ENCODE measurements at places on chromosomes 1 and 21. TPM values are rescaled to one million over a fixed set of nuclear protein-coding genes. Genes with fewer than 3 reads are reported as not detected.

EFNA3 gene
- not detected for total RNA-seq

FNDC10 gene
- total RNA-seq: not detected

HSD3B1 gene
- not detected for total RNA-seq

MAP3K21 gene
- 17.1 TPM for total RNA-seq

CLCA4 gene
- total RNA-seq: not detected

FAM20B gene
- 43.3 TPM for total RNA-seq

DAB1 gene
- 0.89 TPM for total RNA-seq

RCSD1 gene
- 8.2 TPM for total RNA-seq

SMPDL3B gene
- total RNA-seq: 19.8 TPM

DNA sequence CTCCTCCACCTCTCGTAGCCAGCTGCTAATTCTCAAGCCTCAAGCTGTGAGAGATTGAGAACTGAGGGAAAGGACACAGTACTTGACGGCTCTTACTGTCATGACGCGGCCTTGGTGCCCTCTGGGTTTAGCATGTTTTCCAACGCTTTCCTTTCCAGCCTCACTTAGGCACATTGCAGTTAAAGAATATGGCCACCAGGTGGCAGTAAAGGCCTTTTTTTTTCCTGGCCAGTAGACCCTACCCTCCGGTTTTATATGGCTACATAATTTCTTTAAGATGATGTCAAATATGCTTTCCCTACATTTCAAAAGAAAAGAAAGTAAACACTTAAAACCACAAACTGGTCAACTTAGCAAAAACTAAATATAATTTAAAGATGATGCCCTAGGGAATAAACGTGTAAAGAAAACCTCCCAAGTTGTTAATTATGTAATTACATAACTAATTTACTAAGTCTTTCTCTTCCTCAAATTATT lies 56.8 kb upstream of the PRDX6 start:
- peak; percentile 46 for DNase-seq
- peaks cover 12% of the 10 kb centered on the region for H3K4me1 ChIP-seq
- no peak overlapping the region for H3K27ac ChIP-seq

DNA sequence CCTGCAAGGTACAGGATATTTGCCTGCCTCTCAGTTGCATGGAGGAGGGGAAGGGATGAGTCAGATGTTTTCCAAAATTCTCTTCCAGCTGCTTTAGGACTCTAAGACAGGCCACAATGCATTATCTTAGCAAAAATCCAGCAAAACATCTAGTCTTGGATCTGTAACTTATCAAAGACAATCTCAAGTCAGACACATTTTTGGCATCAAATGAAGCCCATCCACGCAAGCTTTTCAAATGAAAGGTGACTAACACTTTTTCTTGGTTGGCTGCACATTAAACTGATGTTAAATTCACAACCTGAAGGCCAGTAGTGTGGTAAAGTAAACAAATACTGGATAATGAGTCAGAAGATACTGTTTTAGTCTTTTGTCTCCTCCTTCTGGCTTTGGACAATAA lies 21.3 kb downstream of the FAM78B start:
- no peak for DNase-seq
- no peaks in the 10 kb centered on the region for H3K4me1 ChIP-seq
- no peaks in the 10 kb centered on the region for H3K36me3 ChIP-seq
- H3K27me3 ChIP-seq: no peaks in the 10 kb centered on the region
- no peak overlapping the region for H3K4me3 ChIP-seq

- no peaks in the 10 kb centered on the region for H3K27me3 ChIP-seq
- peak overlapping the region; percentile 49 for H3K27ac ChIP-seq
These were observed 10.5 kb upstream of the IRF2BP2 start for GRCh38 chr1:234620272-234621126.

DNA sequence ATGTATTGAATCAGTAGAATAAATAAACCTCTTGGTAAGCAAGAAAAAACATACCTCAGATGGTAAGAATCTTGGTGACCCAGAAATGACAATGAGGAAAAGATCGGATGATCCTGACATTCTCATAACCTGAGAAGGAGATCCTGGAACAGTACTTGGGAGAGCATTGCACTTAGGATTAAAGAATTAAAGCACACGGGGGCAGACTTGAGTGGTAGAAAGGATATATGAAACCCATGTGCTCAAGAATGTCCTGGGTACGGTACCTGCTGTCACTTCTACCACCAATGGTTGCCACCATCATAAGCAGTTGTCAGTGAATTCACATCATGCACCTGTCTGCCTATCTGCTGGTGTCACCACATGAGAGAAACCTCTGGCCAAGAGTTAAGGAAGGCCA lies 108.9 kb upstream of the GJB5 start:
- no peaks in the 10 kb centered on the region for H3K4me1 ChIP-seq
- no peaks in the 10 kb centered on the region for H3K27me3 ChIP-seq
- H3K36me3 ChIP-seq: no peaks in the 10 kb centered on the region
- H3K27ac ChIP-seq: no peak overlapping the region
- DNase-seq: no peak

DNA sequence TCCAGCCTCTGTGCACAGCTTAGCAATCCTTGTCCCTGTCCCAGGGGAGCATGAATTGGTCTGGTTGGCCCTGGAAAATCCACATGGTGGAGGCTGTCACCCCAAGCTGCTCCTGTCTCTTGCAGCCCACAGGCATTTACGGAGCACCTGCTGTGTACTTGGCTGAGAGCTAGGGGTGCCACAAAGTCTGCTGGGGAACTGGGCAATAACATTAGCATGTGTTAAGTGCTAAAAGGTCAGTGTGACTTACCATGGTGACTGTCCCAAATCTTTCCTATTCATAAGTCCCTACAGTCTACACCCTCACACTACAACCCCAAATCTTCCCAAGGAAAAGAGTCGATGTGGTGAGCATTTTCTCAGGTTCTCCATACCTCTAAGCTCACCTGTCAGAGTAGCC lies 53.6 kb upstream of the ARTN start:
- no peak overlapping the region for H3K27ac ChIP-seq
- no peak overlapping the region for H3K4me3 ChIP-seq
- H3K36me3 ChIP-seq: no peaks in the 10 kb centered on the region

DNA sequence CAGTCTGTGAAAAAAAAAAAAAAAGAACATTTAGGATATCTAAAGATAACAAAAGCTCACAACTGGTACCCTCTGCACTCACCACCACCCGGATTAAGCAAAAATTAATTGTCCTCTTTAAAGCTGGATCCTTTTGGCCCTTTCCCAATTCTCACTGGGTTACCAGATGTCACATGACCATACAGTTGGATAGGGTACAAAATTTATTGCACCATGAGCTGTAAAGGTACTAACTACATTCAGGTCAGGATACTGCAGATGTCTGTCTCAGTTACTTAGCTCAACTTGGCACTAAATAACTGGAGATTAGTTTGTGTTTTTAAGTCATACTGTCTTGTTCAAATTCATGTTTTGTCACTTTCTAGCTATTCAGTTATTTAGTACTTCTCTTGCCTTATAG lies 96.3 kb downstream of the GPATCH2 start:
- DNase-seq: no peak
- no peaks in the 10 kb centered on the region for H3K27me3 ChIP-seq
- H3K4me1 ChIP-seq: no peaks in the 10 kb centered on the region
- no peak overlapping the region for H3K4me3 ChIP-seq
- no peaks in the 10 kb centered on the region for H3K36me3 ChIP-seq
- no peak overlapping the region for H3K27ac ChIP-seq

GRCh38 chr1:155925506-155925905 lies 8.7 kb downstream of the KHDC4 start:
- peaks cover 64% of the 10 kb centered on the region for H3K4me1 ChIP-seq
- H3K36me3 ChIP-seq: peaks cover 100% of the 10 kb centered on the region
- no peak overlapping the region for H3K4me3 ChIP-seq
- no peaks in the 10 kb centered on the region for H3K27me3 ChIP-seq

- no peaks in the 10 kb centered on the region for H3K36me3 ChIP-seq
- H3K27ac ChIP-seq: no peak overlapping the region
- no peak overlapping the region for H3K4me3 ChIP-seq
- peaks cover 41% of the 10 kb centered on the region for H3K27me3 ChIP-seq
These were observed 54.0 kb downstream of the RUNX3 start for GRCh38 chr1:24875991-24876506.

DNA sequence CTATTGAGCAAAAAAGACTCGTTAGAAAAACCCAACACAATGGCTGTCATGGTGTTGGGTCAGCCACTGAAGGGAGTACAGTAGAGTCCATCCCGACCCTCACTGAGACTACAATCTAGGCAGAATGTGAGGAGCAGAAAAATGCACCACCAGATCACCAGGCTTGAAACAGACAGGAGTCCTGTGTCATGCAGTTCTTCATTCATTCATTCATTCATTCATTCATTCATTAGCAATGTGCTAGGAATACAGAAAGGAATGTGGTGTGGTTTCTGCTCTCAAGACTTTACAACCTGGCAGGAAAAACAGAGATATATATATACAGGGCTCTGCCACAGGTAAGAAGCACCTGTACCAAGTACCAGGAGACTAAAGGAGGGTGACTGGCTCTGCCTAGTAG lies 392.3 kb downstream of the OMA1 start:
- no peaks in the 10 kb centered on the region for H3K27me3 ChIP-seq
- no peaks in the 10 kb centered on the region for H3K36me3 ChIP-seq
- H3K4me3 ChIP-seq: no peak overlapping the region
- DNase-seq: no peak

DNA sequence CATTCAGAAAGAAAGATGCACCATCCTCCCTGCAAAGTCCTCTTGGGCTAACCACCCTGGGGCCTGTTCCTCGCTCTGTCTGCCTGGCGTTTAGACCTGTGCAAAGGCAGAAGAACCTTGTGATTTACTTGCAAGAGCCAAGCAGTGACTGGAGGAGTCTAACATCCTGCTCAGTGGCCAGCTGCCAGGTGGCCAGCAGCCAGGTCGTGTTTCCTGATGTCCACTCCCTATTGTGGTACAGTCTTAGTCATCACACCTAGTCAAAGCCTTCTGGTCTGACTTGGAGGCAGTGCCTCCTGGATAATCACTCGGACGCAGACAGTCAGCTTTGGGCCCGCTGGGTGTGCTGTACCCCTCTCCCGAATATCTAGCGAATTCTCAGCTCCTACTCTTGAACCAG lies 118.1 kb downstream of the PGBD5 start:
- H3K4me3 ChIP-seq: no peak overlapping the region
- DNase-seq: peak; percentile 93
- no peaks in the 10 kb centered on the region for H3K36me3 ChIP-seq
- no peaks in the 10 kb centered on the region for H3K27me3 ChIP-seq

DNA sequence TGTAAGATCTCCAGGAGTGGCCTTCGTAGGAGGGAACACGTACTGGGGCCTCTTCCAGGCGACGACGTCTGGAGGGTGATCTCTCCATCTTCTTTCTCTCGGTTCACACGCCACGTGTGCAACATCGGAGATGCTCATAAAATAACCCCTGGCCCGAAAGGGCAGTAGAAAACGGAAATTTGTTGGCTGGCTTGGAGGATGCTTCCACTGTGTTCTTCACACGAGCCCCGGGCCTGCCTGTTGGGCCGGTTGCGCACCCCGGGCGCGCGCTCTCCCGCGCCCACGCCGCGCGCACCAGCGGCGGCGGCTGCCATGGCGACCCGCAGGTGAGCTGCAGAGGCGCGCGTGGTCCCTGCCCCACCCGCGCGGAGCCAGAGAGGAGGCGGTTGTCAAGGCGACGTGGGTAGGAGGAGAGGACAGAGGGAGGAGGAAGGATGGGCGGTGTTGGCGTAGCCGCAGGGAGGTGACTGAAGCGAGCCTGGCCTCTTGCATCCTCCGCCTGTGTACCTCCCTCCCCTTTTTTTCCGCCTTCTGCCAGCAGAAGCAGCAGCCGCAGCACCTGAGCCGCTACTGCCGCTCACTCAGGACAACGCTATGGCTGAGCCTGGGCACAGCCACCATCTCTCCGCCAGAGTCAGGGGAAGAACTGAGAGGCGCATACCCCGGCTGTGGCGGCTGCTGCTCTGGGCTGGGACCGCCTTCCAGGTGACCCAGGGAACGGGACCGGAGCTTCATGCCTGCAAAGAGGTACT lies at the start of gene ELAPOR1:
Gene ELAPOR1, plus strand, starts transcription at position 526 of the 752 bp plus-strand sequence. Its CDS starts 69 bp downstream, at position 595.
- no peaks in the 10 kb centered on the region for H3K36me3 ChIP-seq
- peaks cover 47% of the 10 kb centered on the region for H3K4me1 ChIP-seq
- DNase-seq: peak; percentile 78

- H3K4me3 ChIP-seq: peak overlapping the region; percentile 74
- H3K27ac ChIP-seq: peak overlapping the region; percentile 87
- H3K27me3 ChIP-seq: no peaks in the 10 kb centered on the region
- DNase-seq: peak; percentile 96
These were observed 16.9 kb downstream of the IER5 start for GRCh38 chr1:181105134-181106021.

DNA sequence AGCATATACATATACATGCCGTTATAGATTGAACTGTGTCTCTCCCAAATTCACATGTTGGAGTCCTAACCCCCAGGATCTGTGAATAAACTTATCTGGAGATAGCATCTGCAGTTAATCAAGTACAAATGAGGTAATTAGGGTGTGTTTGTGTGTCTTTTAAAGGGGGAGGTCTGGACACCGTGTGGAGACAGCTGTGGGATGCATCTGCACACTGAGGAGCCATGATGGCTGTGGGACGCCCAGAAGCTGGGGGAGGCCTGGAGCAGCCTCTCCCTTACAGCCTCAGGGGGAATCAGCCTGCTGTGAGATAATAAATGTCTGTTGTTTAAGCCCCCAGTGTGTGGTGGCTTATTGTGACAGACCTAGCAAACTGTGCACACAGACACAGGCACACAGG lies 51.8 kb upstream of the COL18A1 start:
- H3K4me1 ChIP-seq: peaks cover 46% of the 10 kb centered on the region
- no peak overlapping the region for H3K27ac ChIP-seq
- DNase-seq: no peak
- H3K36me3 ChIP-seq: no peaks in the 10 kb centered on the region
- no peak overlapping the region for H3K4me3 ChIP-seq
- peaks cover 12% of the 10 kb centered on the region for H3K27me3 ChIP-seq

GRCh38 chr21:28174701-28175100 lies 818.0 kb downstream of the LTN1 start:
- no peak for DNase-seq
- no peaks in the 10 kb centered on the region for H3K36me3 ChIP-seq
- H3K4me3 ChIP-seq: no peak overlapping the region
- H3K27ac ChIP-seq: no peak overlapping the region
- no peaks in the 10 kb centered on the region for H3K4me1 ChIP-seq

- no peak overlapping the region for H3K27ac ChIP-seq
- H3K27me3 ChIP-seq: no peaks in the 10 kb centered on the region
- H3K4me3 ChIP-seq: no peak overlapping the region
- no peaks in the 10 kb centered on the region for H3K36me3 ChIP-seq
These were observed 244.3 kb downstream of the SLC45A1 start for GRCh38 chr1:8562222-8562621.

GRCh38 chr1:42684139-42684538 lies 1.9 kb downstream of the YBX1 start:
- no peaks in the 10 kb centered on the region for H3K27me3 ChIP-seq
- DNase-seq: peak; percentile 34
- H3K4me3 ChIP-seq: peak overlapping the region; percentile 95
- H3K27ac ChIP-seq: peak overlapping the region; percentile 100

- H3K36me3 ChIP-seq: no peaks in the 10 kb centered on the region
- DNase-seq: no peak
- H3K4me3 ChIP-seq: no peak overlapping the region
- no peaks in the 10 kb centered on the region for H3K27me3 ChIP-seq
These were observed 350.5 kb upstream of the VAMP3 start for GRCh38 chr1:7420470-7421100.

- H3K4me3 ChIP-seq: no peak overlapping the region
- no peak for DNase-seq
- peaks cover 5% of the 10 kb centered on the region for H3K4me1 ChIP-seq
- H3K27me3 ChIP-seq: no peaks in the 10 kb centered on the region
- no peaks in the 10 kb centered on the region for H3K36me3 ChIP-seq
These were observed 166.8 kb upstream of the IVNS1ABP start for GRCh38 chr1:185483664-185484450.

Measured in stomach (tissue), 19 donors.